Neural cell (in vitro differentiated cells): ENCODE measurements at places on chromosomes 3 and 15. TPM values are rescaled to one million over a fixed set of nuclear protein-coding genes. Genes with fewer than 3 reads are reported as not detected.

The CCDC191 gene
- 14.9 and 18.8 TPM in 2 replicates for polyA plus RNA-seq

The BCL2A1 gene
- not detected in 2 replicates for polyA plus RNA-seq

The CYP1A2 gene
- not detected in 2 replicates for polyA plus RNA-seq

The ACP3 gene
- polyA plus RNA-seq = not detected in 2 replicates

The SLC9C1 gene
- not detected in 2 replicates for polyA plus RNA-seq

The CTSH gene
- polyA plus RNA-seq = 3.3 and 4.1 TPM in 2 replicates

The CYP11A1 gene
- not detected in 2 replicates for polyA plus RNA-seq

The DPPA2 gene
- polyA plus RNA-seq = not detected in 2 replicates

The RBMS3 gene
- polyA plus RNA-seq = 0.34 and 0.53 TPM in 2 replicates

The COX17 gene
- polyA plus RNA-seq = 49.4 and 74.7 TPM in 2 replicates

The CX3CR1 gene
- not detected in 2 replicates for polyA plus RNA-seq

The KIF15 gene
- polyA plus RNA-seq = 1.2 and 5.8 TPM in 2 replicates

The PEX5L gene
- polyA plus RNA-seq = 0.38 and 1.0 TPM in 2 replicates

The ERICH6 gene
- polyA plus RNA-seq = 0.32 TPM in 1 of 2 replicates, not detected in the other

The RBPMS2 gene
- not detected in 2 replicates for polyA plus RNA-seq

The TBC1D2B gene
- polyA plus RNA-seq = 8.8 and 9.4 TPM in 2 replicates

The DUOXA2 gene
- polyA plus RNA-seq = not detected in 2 replicates

The EPHA6 gene
- 0.56 and 0.78 TPM in 2 replicates for polyA plus RNA-seq

The TIMMDC1 gene
- polyA plus RNA-seq = 109 and 110 TPM in 2 replicates

The CLSTN2 gene
- polyA plus RNA-seq = 10.7 and 12.3 TPM in 2 replicates

The CHAC1 gene
- 3.6 and 7.0 TPM in 2 replicates for polyA plus RNA-seq

The C3orf20 gene
- not detected in 2 replicates for polyA plus RNA-seq

The CFAP100 gene
- polyA plus RNA-seq = 2.3 TPM in 1 of 2 replicates, not detected in the other

The PP2D1 gene
- polyA plus RNA-seq = not detected in 2 replicates

The CACNA1D gene
- 22.5 and 24.9 TPM in 2 replicates for polyA plus RNA-seq

The ALG3 gene
- polyA plus RNA-seq = 10.8 and 13.5 TPM in 2 replicates

The CCR3 gene
- polyA plus RNA-seq = not detected in 2 replicates

The ANKDD1A gene
- 7.0 and 7.2 TPM in 2 replicates for polyA plus RNA-seq

The MRPL46 gene
- polyA plus RNA-seq = 32.8 and 41.0 TPM in 2 replicates

The TM4SF1 gene
- polyA plus RNA-seq = 0.81 and 2.2 TPM in 2 replicates

The RTP3 gene
- not detected in 2 replicates for polyA plus RNA-seq

The COX5A gene
- polyA plus RNA-seq = 132 and 155 TPM in 2 replicates

The ECE2 gene
- 0.22 and 0.42 TPM in 2 replicates for polyA plus RNA-seq

The SI gene
- polyA plus RNA-seq = not detected in 2 replicates

The PIK3R4 gene
- 15.7 and 18.3 TPM in 2 replicates for polyA plus RNA-seq

The TUSC7 gene
- polyA plus RNA-seq = not detected in 2 replicates

The FES gene
- not detected in 2 replicates for polyA plus RNA-seq

The EXOSC7 gene
- polyA plus RNA-seq = 80.3 and 87.5 TPM in 2 replicates

The KCNMB2 gene
- polyA plus RNA-seq = 0.64 and 0.93 TPM in 2 replicates

The FXR1 gene
- polyA plus RNA-seq = 101 and 109 TPM in 2 replicates

The GMPS gene
- 23.7 and 25.2 TPM in 2 replicates for polyA plus RNA-seq

The CCDC54 gene
- polyA plus RNA-seq = not detected in 2 replicates

The CGNL1 gene
- 0.26 TPM in 1 of 2 replicates, not detected in the other for polyA plus RNA-seq

The C3orf85 gene
- polyA plus RNA-seq = not detected in 2 replicates

The ZNF80 gene
- 0.17 TPM in 1 of 2 replicates, not detected in the other for polyA plus RNA-seq

The SOX14 gene
- not detected in 2 replicates for polyA plus RNA-seq

The PPP1R14D gene
- not detected in 2 replicates for polyA plus RNA-seq

The SLC6A20 gene
- polyA plus RNA-seq = not detected in 2 replicates

The SOX2 gene
- 7.2 and 7.5 TPM in 2 replicates for polyA plus RNA-seq

The TAGLN3 gene
- polyA plus RNA-seq = 519 and 568 TPM in 2 replicates

The UROC1 gene
- not detected in 2 replicates for polyA plus RNA-seq

The MOBP gene
- polyA plus RNA-seq = not detected in 2 replicates

The CELSR3 gene
- polyA plus RNA-seq = 54.9 and 65.5 TPM in 2 replicates

The SEMA4B gene
- 11.0 and 12.1 TPM in 2 replicates for polyA plus RNA-seq

The KBTBD8 gene
- 4.7 and 5.0 TPM in 2 replicates for polyA plus RNA-seq

The TM6SF1 gene
- 0.16 TPM in 1 of 2 replicates, not detected in the other for polyA plus RNA-seq

The RFTN1 gene
- polyA plus RNA-seq = 36.8 and 66.9 TPM in 2 replicates

The FRMD5 gene
- 25.8 and 27.8 TPM in 2 replicates for polyA plus RNA-seq

The LCTL gene
- not detected in 2 replicates for polyA plus RNA-seq
